Lung microvascular endothelial cell (primary cell): ENCODE measurements at places on chromosomes 6 and 20.
A peak's percentile ranks its signal among the peaks of the same experiment; 100 is the strongest.

DNA sequence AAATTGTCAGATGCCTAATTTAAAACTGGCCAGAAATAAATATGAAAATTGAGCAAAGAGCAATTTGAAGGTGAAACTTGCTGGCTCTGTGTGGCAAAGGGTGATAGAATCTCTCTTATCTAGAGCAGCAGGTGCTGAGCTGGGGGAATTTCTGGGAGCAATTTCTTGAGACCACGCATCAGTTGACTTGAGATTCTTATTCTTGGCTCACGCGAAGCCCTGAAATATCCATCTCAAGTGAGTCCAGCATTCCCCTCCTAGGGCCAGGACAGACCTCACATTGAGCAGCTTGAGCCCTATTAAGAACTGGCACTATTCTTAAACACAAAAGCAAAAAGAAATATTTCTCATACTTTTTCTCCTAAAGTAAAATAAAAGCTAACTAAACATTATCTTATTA, 66.3 kb downstream of the MAP7 start:
- DNase-seq, result no peak

- DNase-seq, result no peak
These were observed 402.8 kb downstream of the PKHD1 start for GRCh38 chr6:51684603-51685002.

GRCh38 chr6:42783177-42783875, 1.5 kb downstream of the BICRAL start:
- DNase-seq, result peak; percentile 70

DNA sequence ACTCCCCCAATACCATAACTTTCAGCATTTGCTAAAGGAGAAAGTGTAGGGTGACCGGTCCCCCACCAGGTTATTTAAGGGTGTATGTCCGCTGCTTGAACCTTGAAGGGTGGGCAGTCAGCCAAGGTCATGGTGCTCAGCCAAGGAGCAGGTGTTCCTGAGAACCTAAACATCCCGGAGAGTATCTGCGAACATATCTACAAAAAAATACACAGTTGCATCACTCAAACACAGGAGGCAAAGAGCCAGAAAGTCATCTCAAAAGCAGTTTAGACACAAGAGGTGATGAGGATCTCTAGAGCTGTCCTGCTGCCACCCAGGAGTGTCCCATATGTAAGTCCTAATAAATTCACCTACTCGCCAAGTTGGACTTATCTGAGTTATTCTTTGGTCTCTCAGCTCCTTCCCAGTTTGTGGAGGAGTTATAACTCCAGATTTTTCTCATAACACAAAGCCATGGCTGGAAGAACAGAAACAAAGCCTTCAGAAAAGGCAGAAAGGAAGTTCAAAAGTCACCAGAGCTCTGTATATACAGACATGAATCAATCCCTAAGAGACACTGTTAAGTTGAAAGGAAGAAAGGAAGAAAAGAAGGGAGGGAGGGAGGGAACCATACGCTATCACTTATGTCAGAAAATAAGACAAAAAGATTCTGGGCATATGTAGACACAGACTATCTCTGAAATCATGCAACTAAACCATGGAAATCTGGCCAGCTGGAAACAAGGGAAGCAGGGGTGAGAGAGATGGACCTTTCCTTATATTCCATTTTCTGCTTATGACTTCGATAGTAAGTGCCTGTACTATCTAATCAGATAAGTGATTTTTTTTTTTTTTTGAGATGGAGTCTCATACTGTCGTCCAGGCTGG, 11.3 kb downstream of the MBOAT1 start:
- no peak for DNase-seq

DNA sequence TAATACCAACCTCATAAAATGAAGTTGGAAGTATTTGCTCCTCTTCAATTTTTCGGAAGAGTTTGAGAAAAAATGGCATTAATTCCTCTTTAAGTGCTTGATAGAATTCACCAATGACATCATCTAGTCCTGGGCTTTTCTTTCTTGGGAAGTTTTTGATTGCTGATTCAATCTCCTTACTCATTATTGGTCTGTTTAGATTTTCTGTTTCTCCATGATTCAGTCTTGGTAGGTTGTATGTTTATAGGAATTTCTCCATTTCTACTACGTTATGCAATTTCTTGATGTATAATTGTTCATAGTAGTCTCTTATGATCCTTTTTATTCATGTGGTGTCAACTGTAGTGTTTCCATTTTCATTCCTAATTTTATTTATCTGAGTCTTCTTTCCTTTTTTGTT, 176.9 kb upstream of the PRND start:
- DNase-seq, result peak; percentile 51

DNA sequence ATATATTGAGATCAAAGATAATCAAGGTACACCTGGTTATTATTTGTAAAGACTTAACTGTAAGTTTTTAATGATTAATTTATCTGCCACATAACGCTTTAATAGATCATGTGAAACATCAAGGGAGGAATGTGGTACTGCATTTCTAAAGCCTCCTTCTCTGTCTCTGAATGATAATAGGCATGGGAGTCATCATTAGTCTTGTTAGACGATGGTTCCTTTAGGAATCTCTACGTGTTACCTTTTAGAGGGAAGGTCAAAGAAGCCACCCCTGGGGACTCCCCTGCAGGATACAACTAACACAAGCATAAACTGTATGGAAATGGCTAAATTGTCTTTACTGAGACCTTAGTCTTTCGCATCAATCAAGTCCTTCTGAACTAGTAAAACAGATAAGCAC, 173.6 kb upstream of the MCHR2 start:
- no peak for DNase-seq

DNA sequence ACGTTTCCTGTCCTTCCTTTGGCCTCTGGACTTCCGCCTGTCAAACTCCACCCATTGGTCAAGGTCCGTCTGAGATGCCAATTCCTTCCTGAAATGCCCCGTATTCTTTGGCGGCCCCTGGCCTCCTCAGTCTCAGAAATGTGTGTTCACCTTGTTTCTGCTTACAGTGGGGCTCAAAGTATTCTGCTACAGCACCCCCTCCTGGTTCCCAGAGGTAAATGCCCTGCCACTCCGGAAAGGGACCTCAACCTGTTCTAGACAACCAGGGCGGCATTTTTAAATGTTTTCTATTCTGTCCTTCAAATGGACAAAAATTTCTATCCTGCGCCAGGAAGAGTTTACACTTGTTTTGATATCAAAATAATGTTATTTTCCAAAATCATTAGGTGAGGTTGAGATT, 12.1 kb upstream of the PAX1 start:
- no peak for DNase-seq

- DNase-seq, result no peak
These were observed 213.9 kb downstream of the PREX1 start for GRCh38 chr20:48613926-48614325.

- DNase-seq, result no peak
These were observed 37.4 kb downstream of the VEGFA start for GRCh38 chr6:43807228-43808061.

GRCh38 chr6:87151781-87152525, 3.4 kb upstream of the ZNF292 start:
- peak; percentile 43 for DNase-seq

GRCh38 chr6:46521464-46521971, 30.3 kb upstream of the RCAN2 start:
- no peak for DNase-seq

GRCh38 chr6:142481466-142481865, 179.7 kb downstream of the ADGRG6 start:
- no peak for DNase-seq

GRCh38 chr20:4234128-4234527, 218.8 kb upstream of the RNF24 start:
- DNase-seq, result peak; percentile 90

DNA sequence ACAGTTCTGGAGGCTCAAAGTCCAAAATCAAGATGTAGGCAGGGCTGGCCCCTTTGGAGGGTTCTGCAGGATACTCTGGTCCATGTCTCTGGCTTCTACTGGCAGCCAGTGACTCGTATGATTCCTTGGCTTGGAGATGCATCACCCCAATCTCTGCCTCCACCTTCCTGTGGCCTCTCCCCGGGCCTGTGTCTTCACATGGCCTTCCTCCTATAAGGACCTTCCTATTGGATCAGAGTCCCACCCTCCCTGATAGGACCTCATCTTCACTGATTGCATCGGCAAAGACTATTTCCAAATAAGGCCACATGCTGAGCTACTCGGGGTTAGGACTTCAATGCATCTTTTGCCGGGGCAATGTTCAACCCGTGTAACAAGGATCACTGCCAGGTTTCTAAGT, 509.0 kb downstream of the CD83 start:
- no peak for DNase-seq

- peak; percentile 63 for DNase-seq
These were observed 212.3 kb upstream of the ZNF217 start for GRCh38 chr20:53805895-53806384.

- no peak for DNase-seq
These were observed 109.7 kb upstream of the STMND1 start for GRCh38 chr6:16991981-16992629.

DNA sequence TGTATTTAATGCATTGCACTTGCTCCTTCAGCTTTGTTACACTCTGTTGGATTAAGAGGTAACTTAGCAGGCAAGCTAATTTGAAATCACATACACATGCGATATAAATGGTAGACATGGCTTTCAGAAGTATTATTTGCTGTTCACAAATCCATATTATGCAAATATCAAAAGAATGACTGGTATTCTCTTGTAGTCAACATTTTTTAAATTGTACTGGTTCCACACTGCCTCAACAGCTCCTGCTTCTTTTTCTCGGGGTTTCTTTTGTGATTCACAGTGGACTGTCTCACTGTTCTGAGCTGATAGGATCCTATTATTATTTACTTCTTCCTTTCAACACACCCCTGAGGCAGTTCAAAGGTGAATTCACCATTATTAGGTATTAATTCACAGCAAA, 927.4 kb downstream of the KIF16B start:
- DNase-seq, result no peak

GRCh38 chr20:44517454-44517853, 4.4 kb downstream of the SERINC3 start:
- no peak for DNase-seq

DNA sequence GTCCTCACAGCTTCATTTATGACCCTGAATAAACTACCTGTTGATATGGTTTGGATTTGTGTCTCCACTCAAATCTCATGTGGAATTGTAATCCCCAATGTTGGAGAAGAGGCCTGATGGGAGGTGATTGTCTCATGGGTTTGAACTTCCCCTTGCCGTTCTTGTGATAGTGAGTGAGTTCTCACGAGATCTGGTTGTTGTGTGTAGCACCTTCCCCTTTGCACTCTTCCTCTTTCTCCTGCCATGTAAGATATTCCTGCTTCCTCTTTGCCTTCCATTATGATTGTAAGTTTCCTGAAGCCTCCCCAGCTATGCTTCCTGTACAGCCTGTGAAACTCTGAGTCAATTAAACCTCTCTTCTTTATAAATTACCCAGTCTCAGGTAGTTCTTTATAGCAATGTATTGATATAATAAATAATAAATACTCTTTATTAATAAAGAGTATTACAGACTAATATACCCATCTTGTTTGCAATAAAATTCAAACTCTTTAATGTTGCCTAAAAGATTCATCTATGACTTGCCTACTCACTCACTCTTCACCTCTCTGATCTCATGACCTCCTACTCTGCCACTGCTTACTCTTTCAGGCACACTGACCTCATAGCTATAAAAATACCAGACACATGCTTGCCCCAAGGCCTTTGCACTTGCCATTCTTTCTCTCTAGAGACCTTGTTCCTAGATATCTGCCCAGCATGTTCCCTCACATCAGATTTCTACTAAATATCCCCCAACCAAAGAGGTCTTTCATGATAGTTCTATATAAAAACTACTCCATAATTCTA, 256.4 kb upstream of the MARCKS start:
- DNase-seq, result no peak

DNA sequence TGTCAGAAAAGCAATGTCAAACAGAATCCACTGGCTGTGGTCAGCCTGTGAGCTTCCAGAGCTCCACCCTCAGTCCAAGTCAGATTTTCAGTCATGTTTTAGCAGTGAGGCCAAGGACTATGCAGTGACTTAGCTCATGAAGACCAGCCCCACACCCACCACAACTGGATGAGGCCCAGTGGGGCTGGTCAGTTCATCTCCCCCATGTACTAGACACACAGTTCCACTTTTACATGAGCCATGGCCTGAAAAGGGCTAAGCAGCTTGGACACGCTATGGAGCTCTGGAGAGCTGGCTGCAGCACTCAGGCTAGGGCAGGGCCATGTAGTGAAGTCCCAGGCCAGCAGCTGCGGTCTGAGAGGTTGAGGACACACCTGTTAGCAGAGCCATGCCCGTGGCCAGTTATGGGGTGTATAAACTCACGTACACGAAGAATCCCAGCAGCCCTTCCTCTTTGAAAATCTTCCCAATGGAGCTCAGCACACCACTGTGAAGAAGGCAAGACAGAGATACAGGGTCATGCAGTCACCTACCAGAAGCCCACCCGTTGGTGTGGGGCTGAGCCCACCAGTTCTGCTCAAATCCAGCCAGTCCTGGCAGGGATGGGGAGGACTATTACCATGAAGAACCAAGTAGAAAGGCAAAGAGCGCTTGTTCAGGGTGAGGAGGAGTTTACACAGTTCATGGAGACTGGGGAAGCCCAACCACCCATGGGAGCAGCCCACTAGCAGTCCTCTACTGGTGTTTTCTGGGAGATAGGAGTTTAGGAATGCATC, 10.6 kb downstream of the MTCH1 start:
- DNase-seq, result no peak

DNA sequence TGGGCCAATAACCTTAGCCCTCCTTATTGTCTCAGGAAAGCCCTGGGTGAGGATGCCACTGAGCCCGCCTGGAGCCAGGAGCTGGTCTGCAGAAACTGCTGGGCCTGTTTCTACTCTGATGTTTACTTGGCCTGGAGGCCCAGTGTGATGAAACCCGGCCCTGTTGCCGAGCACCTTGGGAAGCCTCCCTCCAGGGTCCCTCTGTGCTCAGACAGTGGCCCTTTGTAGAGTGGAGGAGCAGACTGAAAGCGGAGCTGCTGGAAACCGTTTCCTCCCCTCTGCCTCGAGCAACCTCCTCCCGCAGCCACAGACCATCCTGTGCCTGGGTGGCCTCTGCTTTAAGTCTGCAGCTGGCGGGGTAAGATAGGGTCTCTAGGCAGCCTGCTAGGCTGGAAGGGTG, 84.1 kb upstream of the EPB41L1 start:
- DNase-seq, result no peak

DNA sequence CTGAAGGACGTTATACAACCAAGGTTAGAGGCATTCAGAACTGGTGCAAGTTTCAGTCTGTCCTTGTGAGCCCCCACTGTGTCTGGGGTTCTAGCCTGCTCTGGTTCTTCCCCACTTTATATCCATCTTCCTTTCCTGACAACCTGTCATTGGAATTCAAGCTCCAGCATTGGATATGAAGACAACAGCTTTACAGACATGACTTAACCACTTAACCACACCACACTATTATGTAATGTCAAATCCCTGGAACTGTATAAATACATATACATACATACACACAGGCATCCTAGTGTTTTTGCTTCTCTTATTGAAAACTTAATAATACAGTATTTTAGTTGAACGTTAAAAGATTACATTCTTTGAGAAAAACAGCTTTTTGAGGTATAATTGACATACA, 217.9 kb upstream of the SGK1 start:
- no peak for DNase-seq

DNA sequence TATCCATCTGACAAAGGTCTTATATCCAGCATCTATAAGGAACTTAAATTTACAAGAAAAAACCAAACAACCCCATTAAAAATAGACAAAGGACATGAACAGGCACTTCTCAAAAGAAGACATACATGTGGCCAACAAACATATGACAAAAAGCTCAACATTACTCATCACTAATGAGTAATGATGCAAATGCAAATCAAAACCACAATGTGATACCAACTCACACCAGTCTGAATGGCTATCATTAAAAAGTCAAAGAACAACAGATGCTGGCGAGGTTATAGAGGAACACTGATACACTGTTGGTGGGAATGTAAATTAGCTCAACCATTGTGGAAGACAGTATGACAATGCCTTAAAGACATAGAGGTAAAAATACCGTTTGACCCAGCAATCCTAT, 13.9 kb downstream of the MACROD2 start:
- no peak for DNase-seq
